ENCODE measurements at places on chromosomes 7 and 10.
A peak's percentile ranks its signal among the peaks of the same experiment; 100 is the strongest.

GRCh38 chr10:60281331-60281730, 108.3 kb downstream of the ANK3 start:
- DNase-seq: no peak

DNA sequence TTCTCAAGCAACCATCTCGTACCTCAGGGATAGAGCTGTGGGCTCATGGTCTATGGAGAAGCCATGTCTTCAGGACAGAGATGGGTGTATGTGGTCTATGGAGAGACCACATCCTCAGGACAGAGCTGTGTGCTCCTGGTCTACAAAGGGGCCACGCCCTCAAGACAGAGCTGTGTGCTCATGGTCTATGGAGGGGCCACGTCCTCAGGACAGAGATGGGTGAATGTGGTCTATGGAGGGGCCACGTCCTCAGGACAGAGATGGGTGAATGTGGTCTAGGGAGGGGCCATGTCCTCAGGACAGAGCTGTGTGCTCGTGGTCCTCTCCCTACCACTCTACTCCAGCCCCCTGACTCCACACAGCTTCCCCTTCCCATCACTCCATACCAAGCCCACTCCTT, 117.8 kb downstream of the WDR37 start:
- DNase-seq: no peak

DNA sequence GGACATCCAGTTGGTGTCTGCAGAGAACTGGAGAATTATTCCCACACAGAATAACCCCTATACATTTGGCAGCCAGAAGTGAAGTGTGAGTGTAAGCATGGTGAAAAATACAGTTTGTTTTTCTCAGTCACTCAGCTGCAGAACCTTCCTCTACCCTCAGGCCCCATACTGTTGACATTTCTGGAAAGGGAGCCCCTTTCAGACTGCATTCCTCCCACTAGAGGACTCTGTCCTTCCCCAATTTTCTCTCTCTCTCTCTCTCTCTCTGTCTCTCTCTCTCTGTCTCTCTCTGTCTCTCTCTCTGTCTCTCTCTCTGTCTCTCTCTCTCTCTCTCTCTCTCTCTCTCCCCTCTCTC, 86.8 kb upstream of the STEAP1B start:
- no peak for DNase-seq

GRCh38 chr7:133543657-133544056, 290.8 kb downstream of the EXOC4 start:
- no peak for DNase-seq

DNA sequence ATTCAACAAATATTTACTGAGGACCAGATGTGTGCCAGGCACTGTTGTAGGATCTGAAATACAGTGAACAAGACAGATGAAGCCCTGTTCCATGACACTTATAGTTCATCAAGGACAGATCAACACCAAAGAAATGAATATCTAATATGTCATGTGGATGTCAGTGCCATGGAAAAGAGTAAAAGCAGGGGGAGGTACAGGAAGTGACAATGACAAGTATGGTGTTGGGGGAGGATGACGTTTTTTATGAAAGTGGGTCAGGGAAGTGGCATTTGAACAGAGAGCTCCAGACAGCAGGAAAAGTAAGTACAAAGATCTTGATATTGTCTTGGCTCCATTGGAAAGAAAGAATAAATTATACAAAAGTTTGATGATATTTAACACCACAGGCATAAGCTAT, 7.0 kb upstream of the SFMBT2 start:
- DNase-seq: no peak

DNA sequence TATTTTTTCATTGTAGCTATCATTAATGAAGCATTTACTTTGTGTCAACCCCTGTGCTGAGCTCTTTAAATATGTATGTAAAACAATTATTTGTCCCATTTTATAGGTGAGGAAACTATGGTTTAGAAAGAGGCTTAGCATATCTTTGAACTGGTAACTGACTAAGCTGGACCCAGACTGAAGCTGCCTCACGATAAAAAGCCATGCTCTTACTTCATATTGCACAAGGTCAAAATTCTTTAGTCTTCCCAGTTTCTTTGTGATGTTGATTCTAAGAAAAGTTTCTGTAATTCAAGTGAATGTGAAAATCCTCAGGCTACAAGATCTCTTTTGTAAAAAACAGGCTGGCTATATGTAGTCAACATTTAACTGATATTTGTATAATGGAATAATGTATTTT, 46.6 kb upstream of the SLC16A12 start:
- DNase-seq: no peak

DNA sequence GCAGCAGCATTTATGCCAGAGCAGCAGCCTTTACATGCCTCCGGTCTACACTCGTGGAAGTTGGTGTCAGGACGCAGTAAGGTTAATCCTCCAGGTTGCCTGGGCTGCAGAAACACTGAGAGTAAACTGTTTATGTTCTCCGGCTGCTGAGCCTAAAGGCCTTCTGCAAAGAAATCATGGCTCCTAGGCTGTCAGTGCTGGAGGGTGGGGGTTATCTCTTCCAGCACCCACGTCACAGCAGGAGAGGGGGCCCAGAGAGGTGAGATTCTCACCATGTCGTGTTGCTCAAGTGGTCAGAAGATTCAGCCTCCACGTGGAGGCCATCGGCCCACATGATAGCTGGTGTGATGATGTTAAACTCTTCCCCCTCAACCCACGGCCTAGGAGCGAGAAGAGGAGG, 41.2 kb downstream of the COL13A1 start:
- no peak for DNase-seq

- no peak for DNase-seq
These were observed 229.9 kb downstream of the MAD1L1 start for GRCh38 chr7:2002561-2003450.

- no peak for DNase-seq
These were observed 618.7 kb downstream of the PHTF2 start for GRCh38 chr7:78417180-78417853.

- DNase-seq: no peak
These were observed 54.3 kb downstream of the CLIP2 start for GRCh38 chr7:74343281-74344131.

- peak; percentile 27 for DNase-seq
These were observed 25.0 kb downstream of the CACUL1 start for GRCh38 chr10:118729641-118730258.

GRCh38 chr10:9898633-9899395, 1118.9 kb upstream of the CELF2 start:
- no peak for DNase-seq

DNA sequence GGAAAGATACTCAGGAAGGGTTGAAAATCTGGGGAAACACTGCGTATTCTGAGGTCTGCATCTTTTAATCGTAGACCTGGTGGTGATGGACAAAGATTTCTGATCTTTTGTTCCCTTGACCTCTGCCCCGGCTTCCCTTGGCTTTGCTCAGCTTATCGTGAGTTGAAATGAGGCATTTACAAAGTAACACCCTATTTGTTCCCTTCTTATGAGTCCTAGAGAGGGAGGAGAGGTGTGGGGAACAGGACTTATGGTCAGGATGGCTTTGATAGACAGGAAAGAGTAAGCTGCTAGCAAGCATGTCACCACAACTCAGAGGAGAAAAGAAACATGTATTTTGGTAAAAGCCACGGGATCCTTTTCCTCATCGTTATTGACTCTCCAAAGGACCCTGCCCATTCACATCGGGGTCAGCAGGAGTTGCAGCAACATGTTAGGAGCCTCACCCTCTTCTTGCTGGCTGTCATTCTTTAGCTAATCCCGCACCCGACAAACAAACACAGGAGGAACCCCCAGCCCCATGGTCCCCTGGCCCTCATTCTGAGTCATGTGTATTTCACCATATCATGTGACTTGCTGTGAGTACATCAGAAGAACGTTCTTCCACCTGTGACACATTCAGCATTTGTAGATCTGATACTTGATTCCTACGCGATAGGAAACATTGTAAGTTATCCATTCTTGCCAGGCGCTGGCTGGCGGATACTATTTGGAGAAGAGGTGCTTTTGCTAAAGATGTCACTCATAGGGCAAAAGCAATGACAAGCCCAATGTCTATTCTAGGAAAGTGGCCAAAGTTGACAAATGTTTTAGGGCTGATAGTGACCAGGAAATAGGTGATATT, 170.1 kb downstream of the RTKN2 start:
- no peak for DNase-seq

DNA sequence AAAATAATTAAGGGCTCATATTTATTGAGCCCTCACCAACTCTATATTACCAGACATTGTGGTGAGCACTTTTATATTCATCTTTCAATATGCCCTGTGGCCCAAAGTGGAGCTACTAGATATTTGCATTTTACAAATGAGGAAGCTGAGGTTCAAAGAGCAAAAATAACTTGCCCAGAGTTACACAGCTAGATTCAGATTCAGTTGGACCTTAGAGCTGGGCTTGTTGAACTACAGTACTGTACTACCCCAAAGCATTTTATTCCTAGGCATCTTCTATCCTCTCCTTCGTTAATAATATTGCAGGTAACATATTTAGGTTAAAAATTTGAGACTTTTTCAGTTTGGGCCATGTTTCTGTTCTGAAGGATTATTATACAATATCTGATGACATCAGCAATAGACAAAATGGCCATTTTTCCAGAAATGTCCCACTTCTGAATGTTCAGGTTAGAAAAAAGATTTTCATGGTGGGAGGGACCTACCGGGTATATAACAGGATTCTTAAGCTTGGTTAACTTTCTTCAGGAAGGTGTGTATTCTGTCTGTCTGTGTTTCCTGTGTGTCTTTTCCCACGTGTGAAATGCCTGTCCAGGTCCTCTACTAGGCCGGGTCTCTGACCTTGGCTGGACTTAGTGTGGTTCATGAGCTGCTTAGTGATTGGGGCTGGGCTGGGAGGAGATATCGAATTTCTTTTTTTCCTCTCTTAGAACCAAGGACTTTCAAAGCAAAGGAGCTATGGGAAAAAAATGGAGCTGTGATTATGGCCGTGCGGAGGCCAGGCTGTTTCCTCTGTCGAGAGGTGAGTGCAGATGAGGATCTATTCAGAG, 13.6 kb downstream of the PRXL2A start:
- DNase-seq: no peak

- DNase-seq: no peak
These were observed 436.7 kb upstream of the ANKRD30A start for GRCh38 chr10:36688717-36689116.

- DNase-seq: no peak
These were observed 117.6 kb upstream of the PDLIM1 start for GRCh38 chr10:95408148-95408960.

DNA sequence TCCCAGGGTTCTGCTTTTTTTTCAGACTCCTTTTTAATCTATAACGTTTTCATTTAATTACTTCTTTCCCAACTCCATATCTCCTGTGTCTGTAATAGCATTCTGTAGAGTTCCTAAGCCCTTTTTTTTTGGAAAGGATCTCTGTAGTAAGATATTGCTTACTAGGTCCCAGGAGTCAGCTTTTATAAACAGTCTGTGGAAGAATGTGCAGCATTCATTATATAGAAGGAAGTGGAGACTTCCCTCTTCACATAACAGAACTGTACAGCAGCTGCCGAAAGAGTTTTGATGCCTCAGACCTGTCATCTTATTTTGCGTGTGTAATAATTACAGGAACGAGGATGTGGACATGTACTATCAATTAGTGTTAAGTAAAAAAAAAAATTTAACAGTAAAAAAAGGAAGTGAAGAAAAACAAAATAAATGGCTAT, 7.4 kb upstream of the STEAP4 start:
- DNase-seq: no peak

DNA sequence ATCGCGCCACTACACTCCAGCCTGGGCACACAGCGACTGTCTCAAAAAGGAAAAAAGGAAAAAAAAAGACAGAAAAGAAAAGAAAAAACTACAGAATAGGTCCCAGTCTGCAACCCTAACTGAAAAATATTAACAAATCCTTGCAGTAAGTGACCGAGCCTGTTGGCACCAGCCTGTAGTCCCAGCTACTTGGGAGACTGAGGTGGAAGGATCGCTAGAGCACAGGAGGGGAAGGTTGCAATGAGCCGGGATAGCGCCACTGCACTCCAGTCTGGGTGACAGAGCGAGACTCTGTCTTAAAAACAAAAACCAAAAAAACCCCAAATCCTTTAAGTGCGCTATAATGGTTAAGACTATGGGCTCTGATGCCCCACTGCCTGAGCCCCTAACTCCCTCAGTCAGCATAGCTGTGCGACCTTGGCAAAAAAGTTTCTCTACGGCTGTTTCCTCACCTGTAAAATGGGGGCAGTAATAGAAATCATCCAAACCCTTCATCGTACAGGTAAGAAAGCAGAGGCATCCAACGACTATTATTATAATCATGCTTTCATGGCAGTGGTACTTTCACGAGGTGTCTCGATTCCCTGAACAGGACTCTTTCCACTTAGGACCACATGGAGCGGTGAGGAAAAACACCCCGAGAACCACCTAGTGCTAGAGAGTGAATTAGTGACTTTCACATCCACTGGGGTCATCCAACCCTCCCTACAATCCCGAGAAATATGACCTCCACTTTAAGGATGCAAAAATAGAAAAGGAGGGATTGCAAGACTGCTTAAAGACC, 755 bp downstream of the TOMM7 start:
- no peak for DNase-seq

GRCh38 chr7:20075992-20076820, 141.0 kb downstream of the MACC1 start:
- DNase-seq: no peak

DNA sequence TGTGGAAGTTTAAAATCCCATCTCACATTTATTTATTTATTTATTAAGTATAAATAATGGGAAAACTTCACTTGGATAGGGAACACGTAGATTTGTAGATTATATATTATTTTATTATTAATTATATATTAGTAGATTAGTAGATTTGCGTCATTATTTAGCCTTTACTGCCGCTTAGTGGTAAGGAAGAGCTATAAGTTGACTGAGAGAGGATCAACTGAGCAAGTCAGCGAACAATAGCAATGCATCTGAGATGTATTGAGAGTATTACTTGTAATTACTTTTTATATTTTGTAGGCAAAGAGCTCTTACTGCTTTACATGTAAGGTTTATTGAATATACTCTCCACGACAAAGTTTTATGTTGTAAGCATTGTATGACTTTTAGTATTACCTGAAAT, 244.5 kb upstream of the ANKRD30A start:
- no peak for DNase-seq

DNA sequence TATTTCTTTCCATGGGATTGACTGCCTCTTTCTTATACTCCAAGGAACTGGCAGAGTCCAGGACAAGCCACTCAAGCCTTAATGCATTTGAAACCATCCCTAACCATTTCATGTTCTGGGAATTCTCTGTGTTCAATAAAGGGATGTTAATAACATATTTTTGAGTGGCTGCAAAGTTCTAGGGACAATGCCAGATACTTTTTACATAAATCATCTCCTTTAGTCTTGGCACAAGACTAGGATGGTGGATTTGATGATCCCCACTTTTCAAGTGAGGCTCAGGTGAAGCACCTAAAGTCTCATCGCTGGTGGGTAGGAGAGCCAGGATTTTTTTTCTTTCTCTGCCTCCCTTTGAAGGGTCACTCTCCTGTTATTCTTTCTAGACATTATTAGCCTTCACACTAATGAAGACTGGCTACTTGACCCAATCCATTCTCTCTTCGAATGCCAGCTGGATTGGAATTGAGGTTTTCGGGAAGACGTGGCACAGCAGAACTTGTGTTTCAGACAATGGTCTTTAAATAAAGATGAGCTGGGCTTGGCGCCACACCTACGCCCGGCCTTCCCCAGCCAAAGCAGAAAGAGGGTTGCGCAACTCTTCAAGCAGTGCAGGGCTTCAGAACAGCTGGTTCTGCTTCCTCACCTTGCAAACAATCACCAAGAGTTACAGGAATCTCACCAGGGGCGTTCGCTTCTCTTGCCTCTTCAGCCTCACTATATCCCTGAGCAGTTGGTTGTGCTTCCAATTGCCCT, 73.8 kb upstream of the BMPER start:
- DNase-seq: no peak
